ENCODE measurements at places on chromosomes 2 and 18.

GRCh38 chr2:16647992-16648617 is 17.5 kb downstream of the CYRIA start:
- no peak for DNase-seq

GRCh38 chr2:150046211-150046610 is 441.3 kb downstream of the RND3 start:
- DNase-seq = no peak

DNA sequence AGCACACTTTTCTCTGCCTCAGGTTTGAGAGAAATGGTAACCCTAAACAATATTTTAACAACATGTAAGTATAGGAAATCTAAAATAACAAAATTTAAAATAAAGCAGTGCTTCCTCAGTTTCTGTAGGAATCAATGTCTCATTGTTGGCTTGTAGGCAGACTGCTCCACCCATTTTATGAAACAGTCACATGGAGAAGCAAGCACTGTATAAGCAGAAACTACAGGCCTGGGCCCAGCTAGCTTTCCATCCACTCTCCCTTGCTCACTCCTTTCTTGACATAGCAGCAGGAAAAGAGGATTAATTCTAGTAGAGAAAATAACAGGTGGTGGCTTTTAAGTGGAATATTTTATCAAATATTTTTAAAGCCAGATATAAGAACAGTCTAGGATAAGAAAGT is 97.2 kb downstream of the PLEKHM3 start:
- no peak for DNase-seq

GRCh38 chr2:16039823-16040222 is 99.5 kb downstream of the MYCN start:
- no peak for DNase-seq

- DNase-seq = no peak
These were observed 95.1 kb upstream of the SERPINE2 start for GRCh38 chr2:224134003-224134734.

- no peak for DNase-seq
These were observed 80.5 kb downstream of the EHBP1 start for GRCh38 chr2:62785810-62786597.

DNA sequence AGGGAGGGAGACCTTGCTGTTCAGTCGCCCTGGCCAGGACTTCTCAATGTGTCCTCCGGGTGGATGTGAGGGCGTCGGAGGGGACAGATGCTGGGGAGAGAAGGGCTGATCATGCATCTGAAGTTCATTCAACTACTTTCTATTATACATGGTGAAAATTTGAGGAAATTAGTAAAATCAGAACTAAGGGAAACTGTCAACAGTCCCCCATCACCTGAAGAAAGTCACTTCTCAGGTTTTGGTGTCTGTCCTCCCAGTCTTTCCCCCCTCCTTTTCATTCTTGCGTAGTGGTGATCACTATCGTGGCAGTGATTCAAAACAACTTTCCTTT is 17.4 kb upstream of the ACKR3 start:
- no peak for DNase-seq

DNA sequence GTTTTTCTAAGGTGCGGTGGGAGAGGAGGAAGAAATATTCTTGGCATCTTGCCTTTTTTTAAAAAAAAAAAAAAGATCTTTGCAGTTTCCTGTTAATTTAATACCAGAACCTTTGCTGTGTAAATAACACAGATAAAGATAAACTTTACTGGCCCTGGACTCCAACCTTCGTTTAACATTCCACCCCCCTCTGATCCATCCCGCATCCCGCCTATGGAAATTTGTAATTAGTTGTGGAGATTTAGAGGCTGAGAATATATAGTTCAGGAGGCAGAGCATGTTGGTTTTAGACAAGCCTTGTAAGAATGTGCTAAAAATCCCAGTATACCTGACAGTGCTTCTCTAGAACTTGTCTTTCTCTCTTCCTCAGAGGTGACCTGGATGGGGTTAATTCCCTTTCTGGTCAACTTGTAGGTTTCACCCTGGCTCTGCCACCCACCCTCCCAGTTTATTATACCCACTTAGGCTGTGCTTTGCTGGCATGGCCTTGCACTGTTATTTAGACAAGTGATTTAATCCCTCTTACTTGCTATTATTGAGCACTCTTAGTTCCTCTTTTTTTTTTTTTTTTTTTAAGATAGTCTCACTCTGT is 2.9 kb upstream of the C2orf72 start:
- DNase-seq = no peak
